ENCODE measurements at places on chromosomes 4 and X.

DNA sequence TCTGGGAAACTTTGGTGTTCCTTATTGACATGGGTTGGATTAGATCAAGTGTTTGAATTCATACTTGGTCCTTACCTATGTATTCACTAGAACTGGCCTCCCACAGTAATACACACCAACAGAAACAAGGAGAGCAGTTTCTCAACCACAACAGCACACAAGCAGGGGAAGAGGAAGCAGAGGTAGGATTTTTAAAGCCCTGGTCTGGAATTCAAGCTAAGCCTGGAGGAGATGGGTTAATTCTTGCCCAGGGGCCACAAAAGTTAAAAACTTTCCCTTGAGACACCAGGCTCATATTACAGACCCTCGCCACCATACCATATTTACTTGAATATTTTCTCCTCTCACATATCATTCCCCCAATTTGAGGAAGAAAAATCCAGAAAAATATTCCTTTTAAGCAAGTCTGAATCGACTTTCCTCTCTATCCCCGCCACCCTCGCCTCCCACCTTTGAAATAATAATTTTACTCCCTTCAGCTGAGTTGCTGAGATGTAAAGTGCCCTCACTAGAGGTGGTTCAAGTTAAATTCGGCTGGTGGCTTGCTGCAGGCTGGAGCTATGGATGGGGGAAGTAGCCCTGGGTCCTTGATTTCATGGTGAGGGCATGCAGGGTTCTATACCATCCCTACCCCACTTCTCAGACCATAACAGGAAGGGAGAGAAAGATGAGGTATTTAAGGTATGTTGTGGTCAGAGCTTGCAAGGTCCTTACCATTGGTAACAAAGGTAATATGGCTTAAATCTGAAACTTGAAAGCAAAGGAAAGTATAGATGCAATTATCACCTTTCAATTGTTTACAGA, 440.2 kb downstream of the INPP4B start:
- peak; percentile 35 for DNase-seq

- DNase-seq: peak; percentile 32
These were observed 136.4 kb downstream of the ADGRL3 start for GRCh38 chr4:61336488-61336887.

DNA sequence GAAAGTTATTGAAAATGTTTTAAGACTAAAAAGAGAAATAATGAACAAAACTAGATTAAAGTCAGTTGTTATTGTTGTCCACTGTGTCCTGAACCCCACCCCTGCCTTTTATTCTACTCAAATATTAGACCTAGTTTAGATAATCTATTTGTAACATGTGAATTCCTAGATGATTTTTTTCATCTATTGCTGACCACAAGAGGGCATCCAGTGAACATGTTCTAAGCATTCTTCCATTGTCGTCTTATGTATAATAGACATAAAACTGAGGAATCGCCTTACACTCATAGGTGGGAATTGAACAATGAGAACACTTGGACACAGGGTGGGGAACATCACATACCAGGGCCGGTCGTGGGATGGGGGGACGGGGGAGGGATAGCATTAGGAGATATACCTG, 36.4 kb upstream of the HPRT1 start:
- no peak for DNase-seq

- peak; percentile 61 for DNase-seq
These were observed 145.1 kb upstream of the ARHGEF9 start for GRCh38 chrX:63930140-63930539.

- no peak for DNase-seq
These were observed 2.9 kb downstream of the IDH3G start for GRCh38 chrX:153791104-153791852.

GRCh38 chr4:12729384-12729783, 754.8 kb downstream of the RAB28 start:
- DNase-seq: peak; percentile 47

GRCh38 chr4:72357908-72358307, 211.1 kb downstream of the ADAMTS3 start:
- DNase-seq: no peak

GRCh38 chr4:92249541-92249940, 54.2 kb upstream of the GRID2 start:
- no peak for DNase-seq

DNA sequence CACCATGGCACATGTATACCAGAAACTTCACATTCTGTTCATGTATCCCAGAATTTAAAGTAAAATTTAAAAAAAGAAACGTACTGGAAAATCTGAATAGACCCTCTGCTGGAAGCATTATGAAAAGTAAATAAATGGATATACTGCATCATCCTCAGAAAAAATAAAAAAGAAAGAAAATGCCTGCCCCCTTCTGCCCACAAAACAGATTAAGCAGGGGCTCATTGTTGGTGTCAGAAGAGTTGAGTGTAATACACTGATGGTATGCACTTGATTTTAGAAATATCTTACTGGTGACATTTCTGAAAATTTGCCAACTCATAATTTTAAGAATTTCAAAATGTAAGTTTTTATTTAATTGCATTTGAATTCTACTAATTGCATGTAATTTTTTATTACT, 77.8 kb downstream of the LRP2BP start:
- no peak for DNase-seq

DNA sequence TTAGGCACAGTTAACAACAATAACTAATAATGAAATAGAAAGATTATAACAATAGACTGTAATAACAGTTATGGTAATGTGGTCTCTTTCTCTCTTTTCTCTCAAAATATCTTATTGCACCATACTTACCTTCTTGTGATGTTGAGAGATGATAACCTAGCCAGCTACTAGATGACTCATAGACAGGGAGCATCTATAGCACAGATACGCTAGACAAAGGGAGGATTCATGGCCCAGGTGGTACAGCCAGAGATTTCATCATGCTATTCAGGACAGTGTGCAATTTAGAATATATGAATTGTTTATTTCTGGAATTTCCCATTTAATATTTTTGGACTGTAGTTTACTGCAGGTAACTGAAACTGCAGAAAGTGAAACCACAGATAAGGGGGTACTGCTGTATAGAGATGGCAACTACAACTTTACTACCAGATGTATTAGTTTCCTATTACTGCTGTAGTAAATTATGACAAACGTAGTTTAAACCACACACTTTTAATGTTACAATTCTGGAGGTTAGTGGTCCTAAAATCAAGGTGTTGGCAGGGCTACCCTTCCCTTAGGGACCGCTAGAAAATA, 41.8 kb upstream of the MAGED1 start:
- no peak for DNase-seq

GRCh38 chr4:2285613-2286381, 23.9 kb upstream of the MXD4 start:
- DNase-seq: no peak

DNA sequence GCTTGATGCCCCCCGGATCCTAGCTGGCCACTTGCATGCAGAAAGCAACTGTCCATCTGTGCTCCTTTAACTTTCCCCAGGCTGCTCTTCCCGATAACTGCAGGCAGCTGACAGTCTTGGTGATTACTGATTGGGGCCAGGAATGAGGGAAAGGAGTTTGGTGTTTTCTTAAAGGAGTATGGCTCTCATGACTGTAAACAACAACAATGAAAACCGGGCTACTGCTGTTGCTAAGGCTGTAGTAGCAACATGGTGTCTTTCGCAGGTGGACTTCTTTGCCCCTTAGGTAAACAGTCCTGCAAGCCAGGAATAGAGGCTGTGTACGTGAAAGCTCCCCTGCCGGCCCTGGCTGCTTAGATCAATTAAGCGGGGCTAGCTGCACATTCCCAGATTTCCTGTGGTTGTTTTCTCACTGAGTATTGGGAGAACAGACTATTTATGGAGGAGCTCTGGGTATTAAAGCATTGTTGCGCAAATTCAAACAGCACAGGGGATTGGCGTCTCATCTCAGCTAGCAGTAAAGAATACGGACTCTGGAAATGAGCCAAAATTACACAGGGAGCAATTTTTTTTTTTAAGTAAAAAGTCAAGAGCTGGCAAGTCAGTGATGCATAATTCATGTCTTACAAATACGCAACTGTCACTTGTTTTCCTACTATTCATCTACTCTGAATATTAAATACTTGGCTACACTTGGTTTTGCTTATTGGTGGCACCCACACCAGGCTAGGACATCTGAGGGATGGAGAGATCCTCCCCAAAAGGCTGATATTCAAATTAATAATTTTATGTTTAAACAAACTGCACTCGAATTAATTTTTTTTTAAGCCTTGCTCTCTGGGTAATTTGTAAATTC, 61.6 kb upstream of the NAP1L5 start:
- peak; percentile 64 for DNase-seq

DNA sequence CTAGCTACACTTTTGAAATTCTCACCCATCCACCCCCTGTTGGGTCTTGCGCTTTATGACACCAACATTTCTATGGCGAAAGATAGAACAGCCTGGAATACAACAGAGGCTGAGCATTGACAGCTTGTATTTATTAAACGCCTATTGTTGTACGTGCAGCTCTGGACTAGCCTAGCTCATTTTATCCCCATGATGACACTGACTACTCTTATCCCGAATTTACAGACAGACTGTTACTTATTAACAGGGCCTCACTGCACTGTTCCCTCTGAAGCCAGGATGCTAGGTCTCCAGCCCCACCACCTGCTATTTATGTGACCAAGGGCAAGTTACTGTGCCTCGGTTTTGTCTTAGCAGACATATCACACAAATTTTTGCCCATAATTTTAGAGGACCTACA, 1.0 kb upstream of the RFC1 start:
- no peak for DNase-seq

DNA sequence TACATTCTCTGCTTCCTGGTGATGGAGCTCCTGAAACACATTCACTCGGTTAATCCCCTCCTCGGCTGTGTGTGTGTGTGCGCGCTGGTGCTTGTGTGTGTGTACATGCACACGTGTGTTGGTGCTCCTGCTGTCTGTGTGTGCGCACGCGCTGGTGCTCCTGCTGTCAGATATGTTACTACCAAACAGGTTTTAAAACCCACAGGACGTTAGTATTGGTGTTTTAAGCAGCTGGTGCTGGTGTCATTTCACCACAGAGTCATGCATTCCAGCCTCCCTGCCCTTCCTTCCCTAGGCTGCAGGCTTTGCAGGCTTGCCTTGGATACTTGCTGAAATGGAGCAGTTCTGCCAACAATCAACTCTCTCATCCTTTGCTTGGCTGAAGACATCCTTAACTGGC, 48.1 kb upstream of the CPLX1 start:
- no peak for DNase-seq

- DNase-seq: peak; percentile 47
These were observed 131.9 kb downstream of the ATOH1 start for GRCh38 chr4:93960450-93960849.

DNA sequence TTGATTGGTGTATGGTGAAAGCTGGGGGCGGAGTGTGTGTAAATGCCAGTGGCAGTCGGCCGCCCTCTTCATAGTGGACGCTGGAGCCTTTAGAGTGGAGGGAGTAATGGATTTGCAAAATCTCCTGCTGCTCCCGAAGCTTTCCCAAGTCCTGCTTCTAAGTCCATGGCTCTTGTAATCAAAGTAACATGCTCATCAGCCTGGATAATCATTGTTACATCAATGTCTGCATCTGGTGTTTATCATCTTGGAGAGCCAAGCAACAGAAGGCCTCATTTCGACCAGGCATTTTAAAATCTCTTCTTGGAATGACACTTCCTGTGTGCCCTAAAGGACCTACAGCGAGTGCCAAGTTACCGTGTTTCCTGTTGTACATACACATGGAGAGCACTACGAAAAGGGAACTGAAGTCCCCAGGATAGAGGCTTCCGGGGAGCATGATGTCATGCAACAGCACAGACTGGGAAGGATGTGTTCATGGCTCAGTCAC, 32.2 kb downstream of the UNC5C start:
- DNase-seq: no peak

- DNase-seq: no peak
These were observed 37.7 kb downstream of the CLDN2 start for GRCh38 chrX:106957856-106958255.

DNA sequence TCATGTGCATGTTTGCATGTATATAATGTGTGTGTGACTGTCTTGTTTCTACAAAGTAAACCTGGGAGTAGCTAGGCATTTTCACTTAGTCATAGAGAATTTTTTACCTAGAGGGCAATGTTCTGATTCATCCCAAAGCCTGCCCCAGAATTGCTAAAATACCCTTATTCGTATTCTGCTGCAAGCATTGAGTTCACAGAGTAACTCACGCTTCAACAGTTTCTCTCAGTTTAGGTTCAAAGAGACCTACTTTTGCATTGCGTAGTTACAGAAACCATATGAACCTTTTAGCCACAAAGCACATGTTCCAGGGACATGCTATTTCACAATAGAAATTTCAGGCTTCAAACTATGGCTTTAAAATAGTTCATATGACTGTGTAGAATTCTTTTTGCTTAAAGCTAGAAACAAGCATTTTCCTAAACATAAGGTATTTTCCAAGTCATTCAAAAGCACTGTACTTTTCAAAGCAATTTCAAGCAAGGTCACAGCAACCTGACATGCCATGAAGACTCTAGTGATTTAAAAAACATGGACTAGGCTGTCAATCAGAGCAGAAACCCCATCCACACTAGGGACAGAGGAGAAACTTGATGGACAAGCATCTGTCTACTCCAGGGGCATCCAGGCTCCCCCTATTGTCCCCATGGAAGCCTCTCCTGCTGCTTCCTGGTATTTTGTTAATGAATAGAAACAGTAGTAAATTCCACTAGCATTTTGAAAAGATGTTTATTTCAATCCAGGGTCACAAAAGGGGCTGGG, 81.5 kb upstream of the MAPK10 start:
- DNase-seq: peak; percentile 48

- peak; percentile 15 for DNase-seq
These were observed 93.2 kb downstream of the FAM13A start for GRCh38 chr4:88963817-88964216.

DNA sequence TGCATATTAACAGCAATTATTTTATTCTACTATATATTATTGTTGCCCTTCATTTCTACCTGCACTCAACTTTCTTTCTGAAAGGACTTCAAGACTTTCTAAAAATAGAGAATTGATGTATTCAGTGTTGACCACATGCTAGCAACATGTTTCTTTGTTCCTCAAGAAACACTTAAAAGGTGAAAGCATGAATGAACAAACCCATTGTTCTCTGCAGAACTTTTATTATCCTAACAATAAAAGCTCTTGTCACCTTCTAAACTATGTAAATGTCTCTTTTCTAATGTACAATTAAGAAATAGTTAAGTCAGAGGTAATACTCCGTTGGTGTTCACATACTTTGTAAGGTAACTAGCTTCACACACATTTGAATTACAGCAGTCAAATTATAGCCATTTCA, 638.7 kb downstream of the FSTL5 start:
- peak; percentile 8 for DNase-seq

DNA sequence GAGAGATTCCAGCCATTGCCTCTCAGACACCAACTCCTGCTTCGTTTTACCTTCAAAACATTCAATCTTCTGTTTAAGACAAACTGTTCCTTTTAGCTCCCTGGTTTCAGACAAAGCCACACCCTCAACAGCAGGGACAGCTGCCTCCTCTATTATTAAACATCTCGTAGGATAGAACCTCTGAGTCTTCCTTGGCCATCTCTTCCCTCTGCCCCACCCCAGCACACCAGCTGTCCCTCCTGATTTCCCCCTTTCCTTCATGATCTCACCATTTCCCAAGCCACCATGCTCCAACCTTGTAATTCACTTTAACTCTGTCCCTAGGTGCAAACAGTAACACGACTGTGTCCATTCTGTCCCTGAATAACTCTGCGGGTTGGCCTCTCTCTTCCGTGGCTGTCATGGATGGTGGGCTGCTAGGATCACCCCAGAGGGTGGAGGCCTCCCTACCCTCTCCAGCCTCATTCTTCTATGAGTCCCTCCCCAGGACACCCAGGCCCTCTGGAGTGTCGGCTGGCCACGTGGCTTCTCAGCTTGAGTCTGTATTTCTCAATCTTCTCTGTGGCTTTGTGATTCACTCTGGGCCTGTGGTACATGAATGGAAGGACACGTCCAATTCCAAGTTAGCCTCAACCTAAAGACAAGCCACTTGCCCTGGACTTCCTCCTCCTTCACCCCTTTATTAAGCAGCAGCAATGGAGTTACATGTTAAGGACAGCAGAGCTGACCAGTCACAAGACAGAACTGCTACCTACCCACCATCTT, 349.9 kb downstream of the FBXW7 start:
- DNase-seq: no peak
